Pulmonary artery endothelial cell (primary cell): ENCODE measurements at places on chromosomes 4 and X. TPM values are rescaled to one million over a fixed set of nuclear protein-coding genes. Genes with fewer than 3 reads are reported as not detected.

- no peak for DNase-seq
Observed at GRCh38 chrX:31546126-31546525, 474.3 kb upstream of the FTHL17 start.

- no peak for DNase-seq
Observed at GRCh38 chr4:85391071-85391470, 83.9 kb upstream of the ARHGAP24 start.

GRCh38 chrX:154321594-154321993, 26.0 kb downstream of the TKTL1 start:
- DNase-seq = no peak

DNA sequence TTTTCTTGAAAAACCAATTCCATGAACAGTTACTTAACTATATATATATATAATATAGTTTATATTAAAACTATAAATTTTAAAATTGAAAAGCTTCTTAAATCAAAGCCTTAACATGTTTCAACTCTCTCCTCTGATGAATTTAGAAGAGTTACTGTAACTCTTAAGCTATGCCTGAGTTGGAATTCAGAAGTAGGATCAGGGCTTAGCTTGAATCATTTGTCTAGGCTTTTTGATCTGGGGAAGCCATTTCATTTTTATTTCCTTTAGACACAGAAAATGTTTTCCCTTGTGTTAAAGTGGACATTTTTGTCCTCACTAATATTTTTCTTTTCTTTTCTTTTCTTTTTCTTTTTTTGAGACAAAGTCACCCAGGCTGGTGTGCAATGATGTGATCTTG, 40.4 kb upstream of the PDLIM5 start:
- DNase-seq = no peak

GRCh38 chr4:47238667-47239066, 207.3 kb downstream of the GABRB1 start:
- no peak for DNase-seq

DNA sequence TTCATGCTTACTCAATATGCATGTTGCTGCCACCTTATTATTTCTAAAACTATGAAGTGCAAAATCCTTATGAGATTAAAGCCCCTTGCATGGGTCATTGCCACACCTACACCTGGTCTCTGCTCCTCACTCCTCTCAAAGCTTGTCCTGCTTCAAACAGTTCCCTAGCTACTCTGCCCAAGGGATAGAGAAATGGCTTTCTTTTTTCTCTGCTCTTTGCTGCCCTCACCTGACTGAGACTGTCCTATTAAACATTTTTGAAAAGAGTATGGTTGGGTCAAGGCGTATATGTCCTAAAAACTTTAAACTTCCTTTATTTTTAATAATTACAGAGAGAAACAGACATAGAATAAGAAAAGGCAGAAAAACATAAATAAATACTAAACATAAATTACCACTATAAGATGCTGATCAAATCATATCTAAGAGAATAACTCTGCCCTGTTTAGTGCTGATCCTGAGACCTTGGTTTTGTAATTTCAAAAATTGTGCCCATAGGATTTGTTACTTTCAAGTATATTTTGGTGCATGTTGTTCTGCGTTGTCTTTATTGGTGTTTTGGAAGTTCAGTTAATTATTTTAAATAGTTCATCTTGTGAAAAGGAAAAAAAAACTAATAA, 704.9 kb upstream of the PABPC4L start:
- no peak for DNase-seq

GRCh38 chrX:38891641-38892413, 90.6 kb downstream of the MID1IP1 start:
- no peak for DNase-seq

DNA sequence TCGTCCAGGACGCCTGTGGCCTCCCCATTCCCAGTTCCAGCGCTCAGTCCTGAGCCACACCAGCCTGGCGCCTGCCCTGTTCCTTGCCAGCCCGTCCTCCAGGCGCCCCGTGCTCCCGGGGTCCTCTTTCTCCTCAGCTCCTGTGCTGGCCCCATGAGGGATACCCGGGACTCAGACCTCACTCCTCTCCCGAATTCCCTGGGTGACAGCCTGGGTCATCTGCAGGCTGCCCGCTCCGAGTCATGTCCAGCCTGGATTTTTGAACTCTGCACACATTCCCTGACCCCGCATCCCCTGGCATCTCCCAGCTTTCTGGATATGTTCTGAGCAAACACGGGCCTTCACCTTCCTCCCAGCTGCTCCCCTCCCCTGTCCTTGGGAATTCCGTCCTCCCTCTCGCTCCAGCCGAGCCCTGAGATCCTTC, 14.9 kb upstream of the ADD1 start:
- DNase-seq = no peak

DNA sequence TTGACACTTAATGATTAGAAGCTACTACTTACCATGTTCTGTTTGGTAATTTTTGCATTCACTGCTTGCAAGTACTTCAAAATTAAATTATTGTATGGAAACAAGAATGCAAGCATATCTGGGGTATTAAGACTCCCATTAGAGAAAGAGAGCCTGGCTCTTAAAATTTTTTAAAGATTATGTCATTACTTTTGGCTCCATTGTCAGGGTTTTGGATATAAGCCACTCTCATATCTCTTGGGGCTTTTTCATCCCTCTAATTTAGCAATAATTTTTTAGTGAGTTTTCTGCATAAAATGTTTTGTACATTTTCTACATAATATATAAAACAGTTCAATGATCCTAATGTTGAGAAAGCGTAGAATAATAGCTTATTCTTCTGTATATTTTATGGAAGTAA, 49.4 kb downstream of the SLC9A6 start:
- no peak for DNase-seq

DNA sequence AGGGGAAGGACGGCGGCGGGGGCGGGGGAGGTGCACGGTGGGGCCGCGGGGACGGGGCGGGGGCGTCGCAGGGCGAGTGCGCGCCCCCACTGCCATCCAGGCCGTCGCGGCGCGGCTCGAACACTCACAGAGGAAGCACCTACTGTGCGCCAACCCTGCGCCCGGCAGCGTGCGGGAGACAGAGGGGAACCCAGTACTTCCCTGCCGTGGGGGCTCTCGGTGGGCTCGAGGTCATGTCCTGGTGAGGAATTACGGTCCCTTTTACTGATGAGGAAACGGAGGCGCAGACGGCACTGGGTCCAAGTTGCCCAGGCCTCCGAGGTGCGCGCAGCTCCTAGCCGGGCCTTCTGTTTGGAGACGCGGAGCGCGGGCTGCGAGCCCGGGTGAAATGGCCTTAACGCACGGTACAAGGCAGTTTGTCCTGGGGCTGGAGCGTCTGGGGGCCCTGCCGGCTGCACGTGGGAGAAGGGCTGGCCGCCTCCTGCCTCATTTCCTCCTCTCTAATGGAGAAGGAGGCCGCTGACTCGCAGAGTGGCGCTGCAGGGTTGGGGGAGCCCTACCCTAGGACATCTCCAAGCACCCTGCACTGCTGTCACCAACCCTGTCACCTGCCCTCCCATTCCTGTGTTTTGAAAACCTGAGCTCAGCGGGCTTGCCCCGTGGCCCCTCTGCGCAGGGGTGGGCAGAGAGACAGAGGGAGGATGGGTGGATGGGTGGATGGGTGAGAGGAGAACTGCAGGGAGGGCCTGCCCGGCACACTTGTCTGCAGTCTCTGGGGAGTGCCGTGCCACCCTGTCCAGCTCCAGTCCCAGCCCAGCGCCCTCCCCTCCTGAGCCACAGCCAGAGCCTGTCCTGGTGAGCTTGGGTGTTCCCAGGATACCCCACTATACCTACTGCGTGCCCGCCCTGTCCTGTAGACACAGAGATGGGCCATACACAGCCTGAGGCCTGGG, 106.0 kb downstream of the ADRA2C start:
- no peak for DNase-seq

DNA sequence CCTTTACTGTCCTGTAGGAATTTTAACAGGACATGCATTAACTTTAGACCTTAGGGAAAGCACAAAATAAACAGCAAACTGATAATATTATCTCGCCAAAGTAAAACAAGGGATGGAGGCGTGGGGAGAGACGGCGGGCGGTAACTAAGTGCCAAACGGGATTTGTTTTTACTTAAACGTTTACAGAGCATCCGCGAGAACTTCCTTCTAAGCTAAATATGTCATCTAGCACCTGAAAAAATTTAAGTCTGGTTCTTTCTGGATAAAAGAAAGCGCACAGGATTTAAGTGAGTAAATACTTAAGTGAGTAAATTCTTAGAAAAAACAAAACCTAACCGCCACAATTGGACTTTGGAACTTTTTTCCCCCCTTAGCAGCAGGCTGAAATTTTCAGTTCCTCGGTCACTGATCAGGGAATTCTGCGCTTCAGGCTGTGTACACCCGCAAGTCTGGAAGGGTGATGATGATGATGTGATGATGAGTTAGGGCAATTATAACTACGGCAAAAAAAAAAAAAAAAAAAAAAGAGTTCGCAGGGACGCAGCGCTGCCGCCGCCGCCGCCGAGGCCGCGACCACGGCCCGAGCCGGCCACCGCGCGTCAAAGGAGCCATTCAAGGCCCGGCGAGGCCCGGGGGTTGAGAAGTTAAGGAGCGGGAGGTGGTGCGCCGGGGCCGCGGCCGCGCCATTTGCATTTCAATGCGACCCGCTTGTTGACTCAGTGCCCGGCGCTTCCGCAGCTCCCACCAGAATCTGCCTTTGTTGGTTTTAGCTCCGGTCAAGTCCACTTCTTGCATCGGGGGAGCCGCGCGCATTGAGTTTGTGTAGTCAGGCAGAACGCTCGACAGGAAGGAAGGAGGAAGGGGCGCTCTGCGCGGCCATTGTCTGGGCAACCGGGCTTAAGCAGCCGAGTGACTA, 108.8 kb downstream of the SPRY1 start:
- peak; percentile 35 for DNase-seq

DNA sequence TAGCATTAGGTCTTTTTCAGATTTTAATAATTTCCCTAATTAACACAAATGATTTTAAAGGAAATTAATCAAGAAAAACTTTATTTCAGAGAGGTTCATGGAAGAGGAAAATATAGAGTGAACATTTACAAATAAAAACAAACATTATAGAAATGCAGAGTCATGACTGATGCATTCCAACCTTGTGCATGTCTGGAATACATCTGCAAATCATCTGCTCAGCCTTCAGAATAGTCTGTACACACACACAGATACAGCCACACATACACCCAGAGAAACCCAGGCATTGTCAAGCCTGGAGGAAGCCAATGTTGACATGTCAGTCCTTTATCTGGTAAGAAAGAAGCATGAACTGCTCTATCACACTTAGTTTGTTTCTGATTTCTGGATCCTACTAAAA, 61.3 kb upstream of the NFKB1 start:
- no peak for DNase-seq

DNA sequence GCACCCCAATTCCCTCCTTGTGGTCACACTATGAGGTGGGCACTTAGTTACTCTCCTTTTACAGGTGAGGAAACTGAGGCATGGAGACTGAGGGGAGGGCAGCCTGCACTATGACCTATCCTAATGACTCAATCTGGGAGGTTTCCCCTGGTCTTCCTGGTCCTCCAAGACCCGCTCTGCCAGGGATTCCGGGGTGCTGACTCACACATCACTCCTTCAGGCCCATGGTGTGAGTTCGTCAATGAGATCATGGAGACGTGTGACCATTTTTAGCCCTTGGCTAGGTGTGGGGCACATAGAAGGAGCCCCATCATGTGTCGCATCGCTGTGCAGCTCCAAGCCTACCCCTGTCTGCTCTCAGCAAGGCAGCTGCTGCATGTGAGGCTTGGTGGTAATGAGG, 32.4 kb upstream of the BCOR start:
- DNase-seq = no peak

NPY2R gene
- not detected in 2 replicates for total RNA-seq

RHOXF2 gene
- total RNA-seq = not detected in 2 replicates

NUDT11 gene
- 7.9 and 13.0 TPM in 2 replicates for total RNA-seq
